ENCODE measurements at places on chromosomes 16 and 17.

DNA sequence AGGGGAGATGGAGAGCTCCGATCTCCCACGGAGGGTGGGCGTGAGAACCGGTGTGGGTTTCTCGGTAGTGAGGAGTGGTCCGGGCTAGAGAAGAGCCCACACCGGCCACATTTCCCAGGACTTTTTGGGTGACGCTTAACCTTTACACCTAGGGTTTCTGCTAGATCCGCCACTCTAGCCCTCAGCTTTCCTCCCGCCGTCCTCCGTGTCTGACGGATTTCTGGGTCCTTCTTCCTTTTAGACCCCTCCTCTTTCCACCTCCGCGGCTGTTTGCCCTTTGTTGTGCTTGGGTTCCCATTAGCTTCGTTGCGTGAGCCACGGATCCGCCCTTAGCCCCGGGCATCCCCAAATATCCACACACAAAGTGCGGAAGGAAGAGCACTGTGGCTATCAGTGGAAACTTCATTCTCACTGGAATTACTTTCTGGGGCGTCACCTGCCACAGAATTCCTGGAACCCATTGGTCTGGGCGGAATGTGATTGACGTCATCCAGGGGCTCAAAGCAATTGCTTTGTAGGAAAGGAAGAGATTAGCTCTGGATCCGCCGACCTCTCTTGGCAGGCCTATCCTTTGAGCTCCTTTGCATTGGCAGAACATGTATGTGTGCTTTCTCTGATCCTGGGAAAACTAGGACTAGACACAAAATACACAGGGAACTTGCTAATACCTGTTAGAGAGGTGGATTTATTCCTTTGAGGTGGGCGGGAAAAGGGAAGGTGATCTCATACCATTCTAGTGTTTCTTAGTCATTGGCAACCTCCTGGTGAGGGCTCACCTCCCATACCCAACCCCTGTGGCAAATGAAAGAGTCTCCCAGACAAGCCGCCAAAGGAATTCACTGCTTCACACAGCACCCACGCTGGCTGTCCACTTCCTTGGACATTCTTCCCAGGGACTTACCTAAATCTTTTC, 654 bp downstream of the TNFAIP1 start:
- DNase-seq = no peak

- no peak for DNase-seq
These were observed 478.6 kb downstream of the SLC39A11 start for GRCh38 chr17:72613806-72614292.

GRCh38 chr16:24996301-24996700, 18.9 kb downstream of the ARHGAP17 start:
- no peak for DNase-seq

GRCh38 chr17:64130559-64131001, 636 bp upstream of the ERN1 start:
- DNase-seq = no peak

- DNase-seq = no peak
These were observed 80.7 kb downstream of the TIMM22 start for GRCh38 chr17:1077581-1077985.

DNA sequence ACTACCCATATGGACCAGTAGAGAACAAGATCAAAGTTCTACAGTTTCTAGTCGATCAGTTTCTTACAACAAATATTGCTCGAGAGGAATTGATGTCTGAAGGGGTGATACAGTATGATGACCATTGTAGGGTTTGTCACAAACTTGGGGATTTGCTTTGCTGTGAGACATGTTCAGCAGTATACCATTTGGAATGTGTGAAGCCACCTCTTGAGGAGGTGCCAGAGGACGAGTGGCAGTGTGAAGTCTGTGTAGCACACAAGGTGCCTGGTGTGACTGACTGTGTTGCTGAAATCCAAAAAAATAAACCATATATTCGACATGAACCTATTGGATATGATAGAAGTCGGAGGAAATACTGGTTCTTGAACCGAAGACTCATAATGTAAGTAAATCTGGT, 29.1 kb downstream of the BPTF start:
- DNase-seq = no peak

- no peak for DNase-seq
These were observed 5.4 kb upstream of the MMD start for GRCh38 chr17:55426851-55427586.

GRCh38 chr16:48317614-48318315, 67.4 kb downstream of the SIAH1 start:
- DNase-seq = no peak

GRCh38 chr17:83186226-83186625, 106.8 kb downstream of the METRNL start:
- no peak for DNase-seq

- no peak for DNase-seq
These were observed at the start of gene LPCAT2 for GRCh38 chr16:55508941-55509931. LPCAT2 (plus strand) TSS chr16:55509072; CDS start chr16:55509182, 110 bp downstream.

- no peak for DNase-seq
These were observed 81.2 kb upstream of the GOT2 start for GRCh38 chr16:58815181-58815888.
